Myocyte (in vitro differentiated cells): ENCODE measurements at places on chromosomes 12 and 14. TPM values are rescaled to one million over a fixed set of nuclear protein-coding genes. Genes with fewer than 3 reads are reported as not detected.

GRCh38 chr14:49928015-49928414, 35.1 kb downstream of the ARF6 start:
- DNase-seq = no peak

The LTBR gene
- total RNA-seq = 135 and 146 TPM in 2 replicates

GRCh38 chr12:116263844-116264243, 13.6 kb downstream of the MED13L start:
- DNase-seq = no peak

The OR6C76 gene
- not detected in 2 replicates for total RNA-seq

The KRT72 gene
- not detected in 2 replicates for total RNA-seq
